Thyroid gland (tissue), 4 donors: ENCODE measurements at places on chromosomes 2 and 18. TPM values are rescaled to one million over a fixed set of nuclear protein-coding genes. Genes with fewer than 3 reads are reported as not detected.
A peak's percentile ranks its signal among the peaks of the same experiment; 100 is the strongest.

DNA sequence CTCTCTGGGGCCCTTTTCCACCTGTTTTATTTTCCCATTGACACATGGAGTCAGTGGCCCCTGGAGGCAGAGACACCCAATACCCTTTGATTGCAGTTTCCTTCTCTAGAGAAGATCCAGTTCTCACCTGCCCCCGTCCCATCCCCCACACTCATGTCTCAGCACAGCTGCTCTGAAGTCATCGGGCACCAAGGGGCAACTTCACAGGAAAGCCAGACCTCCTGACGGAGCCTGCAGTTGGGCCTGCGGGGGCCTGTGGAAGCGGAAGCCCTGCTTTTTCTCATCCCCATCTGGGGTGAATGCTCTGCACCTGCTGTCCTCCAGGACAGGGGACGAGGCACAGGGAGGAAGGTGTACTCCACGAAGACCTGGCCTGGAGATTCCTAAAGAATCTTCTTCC, 308.3 kb upstream of the EPAS1 start:
- peaks cover 21% of the 10 kb centered on the region for H3K4me1 ChIP-seq
- DNase-seq, result no peak
- no peak overlapping the region for H3K27ac ChIP-seq
- no peaks in the 10 kb centered on the region for H3K27me3 ChIP-seq

- H3K36me3 ChIP-seq, result no peaks in the 10 kb centered on the region
- H3K27me3 ChIP-seq, result no peaks in the 10 kb centered on the region
- DNase-seq, result peak; percentile 94
- H3K4me3 ChIP-seq, result peak overlapping the region; percentile 63
Measured at GRCh38 chr2:27086090-27086723, 365 bp upstream of the KHK start.

DNA sequence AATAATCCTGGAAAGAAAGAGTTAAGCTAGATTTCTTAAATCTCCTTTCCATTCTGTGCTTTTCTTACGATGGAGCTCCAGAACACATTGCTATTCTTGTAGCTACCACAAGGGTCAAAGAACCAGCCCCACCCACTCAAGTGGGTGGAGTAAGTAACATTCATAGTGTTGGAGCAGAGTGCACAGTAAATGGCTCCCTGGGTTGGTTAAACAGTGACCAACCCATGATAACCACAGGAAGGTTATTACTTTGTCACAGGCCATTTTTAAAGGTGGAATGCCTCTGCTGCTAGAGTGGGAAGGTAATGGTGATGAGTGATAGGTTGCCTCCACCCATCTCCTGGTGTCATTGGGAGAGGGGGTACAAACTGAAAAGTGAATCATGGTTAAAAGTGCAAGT, 13.9 kb downstream of the ARPC2 start:
- no peaks in the 10 kb centered on the region for H3K4me1 ChIP-seq
- H3K27me3 ChIP-seq, result no peaks in the 10 kb centered on the region
- H3K4me3 ChIP-seq, result no peak overlapping the region

Gene GRB14
- total RNA-seq, result 5.4 TPM
